Cardiac septum (tissue), 1 donor: ENCODE measurements at places on chromosomes 6 and 20. TPM values are rescaled to one million over a fixed set of nuclear protein-coding genes. Genes with fewer than 3 reads are reported as not detected.

GNMT gene
- 0.30 TPM for total RNA-seq

GATA5 gene
- 1.0 TPM for total RNA-seq

KCNB1 gene
- 0.38 TPM for total RNA-seq

ADGRB3 gene
- 0.51 TPM for total RNA-seq

BTBD9 gene
- total RNA-seq = 24.2 TPM

GRCh38 chr6:168274037-168274952 is 45.3 kb downstream of the DACT2 start:
- no peak for DNase-seq

DNA sequence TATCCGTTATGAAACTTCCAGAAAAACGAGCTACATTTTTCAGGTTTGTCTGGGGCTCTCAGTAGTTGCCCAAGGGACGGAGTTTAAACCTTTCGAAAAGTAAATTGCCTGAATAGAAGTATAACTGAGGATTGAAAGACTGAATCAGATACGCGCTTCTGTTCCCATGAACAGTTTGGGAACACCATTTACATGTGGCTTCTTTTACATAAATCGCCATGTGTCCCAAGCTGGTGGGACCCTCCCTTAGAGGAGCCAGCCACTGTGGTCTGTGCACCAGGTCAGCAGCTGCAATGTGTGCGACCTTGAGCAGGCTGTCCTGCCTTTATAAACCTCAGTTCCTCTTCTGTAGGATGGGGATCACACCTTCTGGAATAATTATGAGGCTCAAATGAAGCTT is 11.0 kb downstream of the ENTPD6 start:
- DNase-seq = no peak

DNA sequence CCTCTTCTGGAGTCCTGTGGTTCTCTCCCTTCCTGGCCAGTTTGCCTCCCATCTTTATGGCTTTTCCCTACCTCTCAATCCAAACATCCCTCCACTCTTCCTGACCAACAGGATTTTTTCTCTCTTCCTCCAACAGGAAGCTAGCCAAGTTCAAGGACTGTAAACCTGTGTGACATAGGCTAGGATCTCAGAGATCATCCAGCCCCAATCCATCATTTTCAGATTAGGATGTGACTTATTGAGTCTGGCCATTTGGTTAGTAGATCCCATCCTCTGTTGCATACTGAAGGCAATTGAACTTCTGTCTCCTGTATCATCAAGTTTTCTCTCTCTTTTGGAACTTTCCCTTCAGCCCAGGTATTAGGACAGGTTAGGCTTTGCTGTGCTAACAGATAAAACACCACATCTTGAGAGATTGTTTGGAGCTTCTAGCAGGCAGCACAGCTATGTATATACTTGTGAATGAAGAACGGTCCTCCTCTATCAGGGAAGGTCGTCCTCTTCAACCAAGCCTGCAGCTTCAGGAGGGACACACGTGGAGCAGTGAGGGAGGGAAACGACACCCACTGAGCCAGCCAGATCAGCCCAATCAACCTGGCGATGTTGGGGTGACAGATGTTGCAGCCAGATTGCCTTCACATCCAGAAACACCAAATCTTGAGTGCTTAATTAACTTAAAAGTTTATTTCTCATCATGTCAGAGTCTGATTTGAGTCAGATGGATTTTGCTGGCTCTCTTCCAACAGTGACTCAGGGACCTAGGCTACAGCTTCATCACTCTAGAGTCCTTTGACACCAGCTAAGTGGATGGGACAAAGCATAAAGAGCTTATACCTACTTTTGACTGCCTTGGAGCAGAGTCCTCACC is 106.8 kb downstream of the GJA10 start:
- DNase-seq = no peak

- DNase-seq = no peak
Observed at GRCh38 chr6:160388922-160389321, 40.7 kb downstream of the SLC22A3 start.

DNA sequence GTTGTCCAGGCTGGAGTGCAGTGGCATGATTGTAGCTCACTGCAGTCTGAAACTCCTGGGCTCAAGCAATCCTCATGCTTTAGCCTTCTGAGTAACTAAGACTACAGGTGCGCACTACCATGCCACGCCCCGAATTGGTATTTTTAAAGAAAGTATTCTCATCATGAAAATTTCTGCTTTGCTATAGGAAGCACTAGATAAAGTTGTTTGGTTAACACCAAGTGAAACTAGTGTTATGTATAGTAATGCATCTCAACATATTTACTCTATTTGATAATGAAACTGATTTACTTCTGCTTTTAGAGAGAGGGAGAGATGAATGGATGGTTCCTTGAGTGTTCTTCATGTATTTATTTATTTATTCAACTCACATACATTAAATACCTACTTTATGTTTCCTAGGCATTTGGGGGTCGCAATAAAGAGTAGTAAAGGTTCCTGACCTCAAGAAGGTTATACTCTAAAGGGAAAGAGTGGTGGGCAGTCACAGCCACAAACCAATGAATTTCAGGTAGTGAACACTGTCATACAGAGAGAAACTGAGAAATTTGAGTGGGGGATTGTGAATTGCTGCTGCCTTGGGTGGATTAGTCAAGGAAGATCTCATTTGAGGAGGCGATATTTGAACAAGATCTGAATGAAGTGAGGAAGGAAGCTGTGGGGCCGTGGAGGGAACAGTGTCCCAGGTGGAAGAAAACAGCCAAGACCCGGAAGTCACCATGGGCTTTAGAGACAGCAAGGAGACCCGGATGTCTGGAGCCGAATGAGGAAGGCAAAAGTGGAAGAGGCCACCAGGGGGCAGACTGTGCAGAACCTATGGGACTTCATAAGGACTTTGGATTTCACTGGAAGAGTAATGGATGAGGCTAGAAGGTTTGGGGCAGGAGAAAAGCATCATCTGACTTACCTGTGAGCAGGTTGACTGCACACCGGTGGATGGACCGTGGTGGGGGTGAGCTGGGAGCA is 185.6 kb downstream of the TSHZ2 start:
- DNase-seq = no peak

- DNase-seq = no peak
Observed at GRCh38 chr6:114366899-114367298, 24.1 kb upstream of the HS3ST5 start.

DNA sequence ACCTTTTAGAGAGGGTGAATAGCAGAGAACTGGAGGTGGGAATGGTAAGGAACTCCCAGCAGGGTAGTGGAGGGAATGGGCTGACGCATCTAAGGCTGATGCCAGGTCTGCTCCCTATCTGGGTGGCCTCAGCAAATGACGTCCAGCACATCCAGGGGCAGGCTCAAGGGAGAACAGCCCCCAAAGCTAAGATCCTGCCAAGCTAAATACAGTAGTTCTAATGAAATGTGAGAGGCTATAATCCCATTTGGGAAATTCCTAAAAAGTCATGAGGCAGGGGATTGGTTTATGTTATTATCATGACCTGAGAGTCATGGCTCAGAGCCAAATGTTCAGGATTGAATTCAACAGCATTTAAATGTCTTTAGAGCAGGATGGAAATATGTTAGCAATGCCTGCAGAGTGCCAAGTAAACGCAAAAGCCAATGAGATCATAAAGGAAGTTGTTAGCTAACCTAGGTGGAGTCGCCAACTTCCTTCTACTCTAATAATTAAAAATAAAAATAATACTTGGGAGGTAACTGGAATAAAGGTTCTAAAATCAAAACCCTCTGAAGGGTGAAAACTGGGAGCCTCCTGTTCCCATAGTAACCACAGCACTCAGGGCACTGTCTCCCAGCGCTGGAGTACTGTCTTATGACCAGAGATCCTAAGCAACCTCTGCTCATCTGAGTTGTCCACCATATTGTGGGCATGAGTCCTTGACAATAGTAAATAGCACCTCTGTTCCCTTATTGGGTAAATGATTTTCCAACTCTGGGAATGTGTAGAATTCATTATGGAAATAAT is 34.8 kb downstream of the IYD start:
- DNase-seq = no peak

- DNase-seq = no peak
Observed at GRCh38 chr20:37630166-37630565, 63.7 kb upstream of the CTNNBL1 start.

GRCh38 chr20:46816886-46817638 is 77.6 kb upstream of the EYA2 start:
- DNase-seq = no peak

DNA sequence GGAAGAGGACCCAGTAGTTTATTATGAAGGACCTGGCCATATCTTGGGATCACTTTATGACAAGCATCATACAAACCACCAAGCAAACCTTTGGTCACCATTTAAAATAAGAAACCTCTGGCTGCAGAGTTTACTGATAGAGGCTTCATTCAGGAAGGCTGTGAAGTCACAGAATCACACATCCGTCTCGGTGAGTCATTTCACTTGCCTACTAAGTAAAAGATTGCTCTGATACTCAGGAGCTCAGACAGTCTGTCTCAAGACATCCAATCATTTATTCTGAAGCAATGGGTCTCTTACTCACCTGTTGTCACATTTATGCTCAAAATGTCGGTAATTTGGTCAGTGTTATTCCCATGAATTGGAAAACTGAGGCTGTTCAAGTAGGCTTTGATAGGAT is 33.7 kb downstream of the ADGRF5 start:
- no peak for DNase-seq
